ENCODE measurements at places on chromosomes 4 and X. TPM values are rescaled to one million over a fixed set of nuclear protein-coding genes. Genes with fewer than 3 reads are reported as not detected.

Gene DRP2
- total RNA-seq = 4.7 TPM

Gene F9
- total RNA-seq = not detected

Gene SSX4B
- not detected for total RNA-seq

Gene SUPT20HL2
- not detected for total RNA-seq

Gene DHRSX
- 17.5 TPM for total RNA-seq
